ENCODE measurements at places on chromosomes 3 and 15.

DNA sequence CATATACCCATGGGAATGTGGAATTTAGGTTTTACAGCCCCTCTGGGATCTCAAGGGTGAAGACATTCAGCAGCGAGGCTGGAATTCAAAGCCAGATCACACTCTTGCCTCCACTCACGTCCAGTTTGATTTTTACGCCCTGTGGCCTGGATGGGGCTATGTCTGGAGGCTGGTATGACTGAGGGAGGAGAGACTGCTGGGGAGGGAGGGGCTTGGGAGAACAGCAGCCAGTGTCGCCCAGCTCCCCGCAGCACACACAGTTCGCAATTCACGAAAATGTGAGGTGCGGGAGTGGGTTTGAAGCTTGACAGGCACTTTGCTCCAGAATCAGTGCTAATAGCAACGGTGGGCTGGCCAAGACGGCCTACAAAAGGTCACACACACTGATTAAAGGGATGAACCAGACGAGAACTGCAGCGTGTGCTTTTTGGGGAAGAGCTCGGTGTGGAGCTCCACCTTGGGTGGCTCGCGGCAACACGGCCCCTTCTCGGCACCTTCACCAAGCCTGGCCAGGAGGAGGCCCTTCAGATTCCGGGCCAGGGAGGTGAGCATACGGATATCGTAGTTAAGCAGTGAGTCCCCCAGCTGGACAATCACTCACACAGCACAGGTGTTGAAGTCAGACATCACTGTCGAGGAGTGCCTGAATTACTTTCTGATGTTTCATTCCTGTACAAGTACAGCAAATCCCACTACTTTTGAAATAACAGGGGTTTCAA lies 16.4 kb downstream of the EHD4 start:
- DNase-seq: no peak

DNA sequence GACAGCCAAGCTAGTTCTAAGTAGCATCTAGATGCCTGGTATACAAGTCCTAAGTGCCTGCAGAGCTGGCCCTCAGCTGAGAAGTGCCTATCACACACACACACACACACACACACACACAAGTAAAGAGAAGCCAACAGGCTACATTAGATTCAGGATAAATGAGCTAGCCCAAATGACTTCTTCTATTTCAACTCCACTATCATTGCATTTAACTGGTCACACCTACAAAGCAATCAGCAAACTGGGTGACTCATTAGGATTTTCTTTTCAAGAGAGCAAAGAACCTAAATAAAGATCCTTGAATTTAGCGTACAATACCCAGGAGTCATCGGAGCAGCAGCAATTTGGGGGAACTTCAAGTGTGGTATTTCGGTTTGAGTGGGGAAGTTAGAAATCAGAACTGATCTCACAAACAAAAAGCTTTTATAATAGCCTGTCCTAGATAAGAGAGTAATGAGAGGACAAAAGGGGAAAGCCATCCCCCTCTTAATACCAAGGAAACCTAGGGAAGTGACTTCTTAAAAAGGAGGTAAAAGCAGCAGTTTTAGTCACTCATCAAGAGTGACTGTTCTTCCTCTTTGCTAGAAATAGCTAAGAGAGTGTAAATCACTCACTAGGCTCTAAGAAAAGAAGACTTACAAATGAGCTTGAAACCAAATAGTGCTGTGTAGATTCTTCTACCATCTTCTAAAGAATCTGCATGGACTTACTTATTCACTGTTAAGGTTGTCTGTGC lies 112.7 kb downstream of the TNIK start:
- no peak for DNase-seq

GRCh38 chr3:193884652-193885051 lies 251.3 kb upstream of the HES1 start:
- no peak for DNase-seq

GRCh38 chr3:5212628-5213573 lies 25.4 kb downstream of the EDEM1 start:
- DNase-seq: no peak

- peak; percentile 88 for DNase-seq
Measured at GRCh38 chr3:157532529-157533297, 29.5 kb upstream of the VEPH1 start.

DNA sequence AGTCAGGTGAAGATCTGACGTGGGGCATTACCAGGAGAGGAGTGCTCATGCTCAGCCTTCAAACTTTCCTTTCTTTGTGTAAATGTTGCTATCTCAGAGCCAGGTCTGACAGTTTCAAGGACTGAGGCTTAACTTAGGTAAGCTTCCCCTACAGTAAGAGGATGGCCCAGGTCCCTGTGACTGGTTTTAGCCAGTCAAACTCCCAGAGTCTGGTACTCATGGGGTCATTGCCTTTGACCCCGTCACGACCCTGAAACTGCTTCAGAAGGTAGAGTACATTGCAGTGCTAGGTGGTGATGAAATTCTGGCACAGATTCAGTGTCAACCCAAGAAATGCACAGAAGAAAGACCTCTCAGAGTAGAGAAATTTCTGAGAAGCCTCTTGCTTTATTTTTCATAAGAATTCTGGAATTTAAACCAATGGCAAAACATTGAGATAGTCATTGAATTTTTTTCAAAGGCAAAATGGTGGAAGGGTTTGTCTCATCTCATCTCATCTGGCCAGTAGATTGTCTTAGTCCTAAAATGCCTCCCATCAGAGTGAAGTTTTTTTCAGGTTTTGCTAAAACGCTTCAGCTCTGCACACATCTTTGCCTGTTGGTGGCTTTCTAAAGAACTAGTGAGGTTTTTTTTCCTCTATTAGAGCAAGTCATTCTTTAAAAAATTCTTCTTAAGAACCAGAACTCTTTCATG lies 23.1 kb downstream of the ZBTB38 start:
- no peak for DNase-seq

- DNase-seq: no peak
Measured at GRCh38 chr15:94991718-94992117, 760.4 kb downstream of the MCTP2 start.

GRCh38 chr3:149442851-149443544 lies 31.5 kb upstream of the TM4SF4 start:
- DNase-seq: no peak

DNA sequence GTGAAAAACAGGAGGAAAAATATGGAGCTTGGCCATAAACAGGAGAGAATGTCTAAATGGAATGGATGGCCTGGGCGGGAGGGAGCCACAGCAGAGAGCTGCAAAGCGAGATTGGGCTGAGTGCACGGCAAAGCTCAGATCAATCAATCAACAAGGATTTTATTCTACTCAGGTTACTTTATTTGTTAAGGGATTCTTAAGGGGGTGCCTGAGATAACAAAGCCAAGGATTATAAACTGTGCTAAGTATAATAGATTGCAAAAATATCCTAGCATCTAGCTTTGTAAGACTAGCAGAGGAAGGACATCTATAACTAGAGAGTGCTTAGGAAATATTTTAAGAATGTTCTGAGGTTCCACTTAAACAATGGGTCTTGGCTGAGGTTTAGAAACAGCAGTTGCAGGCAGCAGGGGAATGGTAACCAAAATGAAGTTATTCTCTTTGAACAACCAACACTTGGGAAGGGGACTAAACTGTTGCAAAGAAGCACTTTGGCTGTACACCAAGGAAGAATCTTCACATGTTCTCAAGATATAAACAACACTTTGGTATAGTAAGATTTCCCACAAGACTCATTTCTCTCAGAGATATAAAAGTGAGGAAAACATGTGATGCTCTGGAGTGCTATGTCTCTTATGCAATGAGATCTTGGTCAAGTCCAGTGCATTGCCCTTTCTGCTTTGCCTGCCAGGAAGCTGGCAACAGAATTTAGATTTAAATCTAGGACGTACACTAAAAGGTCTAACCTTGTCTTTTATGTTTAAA lies 35.5 kb downstream of the TMEM212 start:
- DNase-seq: no peak

DNA sequence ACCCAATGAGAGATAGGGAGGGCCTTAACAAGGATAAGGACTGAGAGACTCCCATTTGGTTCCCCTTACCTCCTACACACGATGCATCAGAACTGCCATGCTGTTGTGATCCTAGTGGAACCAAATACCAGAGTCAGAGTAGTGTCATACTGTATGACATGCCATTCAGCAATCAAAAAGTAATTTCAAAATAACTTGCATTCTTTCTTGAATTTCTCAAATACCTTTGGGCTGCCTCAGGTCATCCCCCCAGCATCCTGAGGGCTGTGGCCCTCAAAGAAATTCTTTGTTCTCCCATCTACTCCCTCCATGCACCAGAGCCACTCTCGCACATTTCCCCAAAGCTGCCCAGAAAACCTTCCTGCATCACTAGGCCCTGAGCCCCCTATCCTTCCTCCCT lies 68.9 kb upstream of the PPP2R3A start:
- no peak for DNase-seq

All from left kidney (tissue), 8 donors.